ENCODE measurements at places on chromosomes 5 and 9. TPM values are rescaled to one million over a fixed set of nuclear protein-coding genes. Genes with fewer than 3 reads are reported as not detected.

PRDM12 gene
- 0.30 TPM for total RNA-seq

SPATA31C2 gene
- total RNA-seq = not detected

C1QTNF2 gene
- not detected for total RNA-seq

SPATA31E1 gene
- total RNA-seq = not detected

EGR1 gene
- 13.9 TPM for total RNA-seq

KIAA1958 gene
- total RNA-seq = 10.9 TPM

CNTFR gene
- total RNA-seq = 29.8 TPM
